Fibroblast of lung (primary cell): ENCODE measurements at places on chromosomes 1 and 21. TPM values are rescaled to one million over a fixed set of nuclear protein-coding genes. Genes with fewer than 3 reads are reported as not detected.
A peak's percentile ranks its signal among the peaks of the same experiment; 100 is the strongest.

The BSND gene
- total RNA-seq, result not detected in 2 replicates

The MEX3A gene
- 1.5 and 1.7 TPM in 2 replicates for total RNA-seq

The PCP4L1 gene
- not detected in 2 replicates for total RNA-seq

The LRRC3 gene
- total RNA-seq, result 0.26 and 0.50 TPM in 2 replicates

The LAMTOR2 gene
- total RNA-seq, result 75.0 and 84.7 TPM in 2 replicates

DNA sequence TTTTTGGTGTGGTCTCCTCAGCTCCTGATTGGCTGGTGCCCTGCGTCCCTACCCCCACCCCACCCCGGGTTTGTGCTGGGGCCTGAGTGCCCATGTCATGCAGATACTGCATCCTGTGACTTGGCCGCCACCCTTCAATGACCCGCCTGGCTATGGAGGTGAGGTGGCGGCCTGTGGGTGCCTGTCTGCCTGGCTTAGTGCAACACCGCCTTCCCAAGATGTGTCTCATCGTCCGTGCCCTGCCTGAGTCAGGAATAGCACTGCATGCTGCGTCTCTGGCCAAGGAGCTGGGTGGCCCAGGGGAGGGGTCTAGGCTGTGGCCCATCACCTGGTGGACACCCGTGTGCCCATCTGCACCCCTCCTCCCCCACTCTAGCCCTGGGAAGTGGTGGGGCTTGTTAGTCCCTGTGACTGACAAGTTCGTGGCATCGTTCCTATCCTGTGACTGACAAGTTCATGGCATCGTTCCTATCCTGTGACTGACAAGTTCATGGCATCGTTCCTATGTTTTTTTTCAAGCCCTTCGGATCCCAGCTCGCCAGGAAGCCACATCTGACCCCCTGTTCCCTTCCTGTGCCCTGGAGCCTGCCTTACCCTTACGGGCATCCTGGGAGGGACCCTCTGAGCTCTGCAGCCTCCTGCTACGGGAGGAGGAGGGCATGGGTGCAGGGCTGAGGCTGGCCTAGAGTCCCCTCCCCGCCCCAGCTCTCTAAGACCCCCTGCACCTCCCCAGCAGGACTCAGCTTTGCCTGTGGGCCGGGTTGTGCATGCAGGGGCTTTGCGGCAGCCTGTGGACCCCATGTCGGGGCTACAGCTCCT, 7.5 kb downstream of the SLX9 start:
- no peak for DNase-seq

DNA sequence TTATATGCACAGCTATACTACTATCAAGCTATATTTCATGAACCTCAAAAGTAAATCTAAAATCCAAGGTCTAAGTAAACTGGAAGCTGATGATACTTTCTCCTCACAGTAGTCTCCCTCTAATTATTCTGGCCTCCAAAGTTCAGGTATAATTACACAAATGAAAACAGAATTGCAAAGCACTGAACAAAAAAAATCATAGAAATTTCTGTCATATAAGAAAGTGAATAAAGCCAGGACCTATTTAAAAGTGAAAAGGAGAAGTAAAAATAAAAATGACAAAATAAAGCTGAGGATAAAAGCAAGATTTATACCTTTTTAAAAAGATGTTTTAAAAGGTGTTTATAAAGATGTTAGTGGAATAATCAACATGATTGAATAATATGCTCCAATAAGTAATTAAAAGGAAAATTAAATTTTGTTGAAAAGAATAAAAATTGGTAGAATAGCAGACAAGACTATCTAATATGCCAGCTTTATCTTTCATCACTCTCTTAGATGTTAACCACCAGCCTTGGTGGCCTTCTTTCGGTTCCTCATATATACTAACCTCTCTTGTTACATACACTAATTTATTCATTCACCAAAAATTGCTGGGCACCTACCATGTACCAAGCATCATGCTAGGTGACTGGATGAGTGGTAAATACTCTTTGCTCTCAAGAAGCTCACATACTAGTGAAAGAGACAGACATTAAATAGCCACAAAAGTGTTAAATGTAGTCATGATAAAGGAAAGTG, 25.1 kb downstream of the SHCBP1L start:
- DNase-seq, result no peak

DNA sequence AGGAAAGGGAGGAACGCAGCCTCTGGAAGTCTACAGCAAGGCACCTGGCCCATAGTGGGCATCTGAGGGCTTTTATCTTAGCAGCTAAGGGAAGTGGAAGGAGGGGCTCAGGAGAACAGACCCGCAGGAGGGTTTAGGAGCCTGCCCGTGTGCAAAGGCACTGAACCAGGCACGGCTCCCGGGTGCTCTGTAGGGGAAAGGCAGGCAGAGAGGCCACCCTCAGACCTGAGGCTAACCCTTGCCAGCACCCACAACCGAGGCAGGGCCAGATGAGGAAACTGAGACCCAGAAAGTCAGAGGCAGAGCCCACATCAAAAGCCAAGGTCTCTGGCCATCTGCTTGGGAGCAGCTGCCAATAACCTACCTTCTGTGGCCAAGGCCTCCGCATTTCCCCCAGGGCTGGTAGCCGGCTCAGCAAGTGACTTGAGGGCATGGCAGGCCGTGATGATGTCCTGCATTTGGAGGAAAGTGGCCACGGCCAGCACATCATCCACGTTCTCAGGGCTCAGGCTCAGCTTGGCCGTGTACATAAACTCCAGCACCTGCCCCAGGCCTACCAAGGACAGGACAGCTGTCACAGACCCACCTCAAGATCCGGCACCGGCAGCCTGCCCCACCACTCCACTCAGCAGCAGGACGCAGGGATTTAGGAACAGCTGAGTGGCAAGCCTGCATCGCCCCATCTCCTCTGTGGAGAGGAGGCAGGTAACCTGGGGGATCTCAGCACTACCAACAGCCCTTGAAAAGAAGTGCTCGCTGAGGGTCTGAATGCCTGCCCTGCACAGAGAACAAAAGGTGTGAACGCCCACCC, 29.1 kb downstream of the ZBTB17 start:
- no peak for DNase-seq

DNA sequence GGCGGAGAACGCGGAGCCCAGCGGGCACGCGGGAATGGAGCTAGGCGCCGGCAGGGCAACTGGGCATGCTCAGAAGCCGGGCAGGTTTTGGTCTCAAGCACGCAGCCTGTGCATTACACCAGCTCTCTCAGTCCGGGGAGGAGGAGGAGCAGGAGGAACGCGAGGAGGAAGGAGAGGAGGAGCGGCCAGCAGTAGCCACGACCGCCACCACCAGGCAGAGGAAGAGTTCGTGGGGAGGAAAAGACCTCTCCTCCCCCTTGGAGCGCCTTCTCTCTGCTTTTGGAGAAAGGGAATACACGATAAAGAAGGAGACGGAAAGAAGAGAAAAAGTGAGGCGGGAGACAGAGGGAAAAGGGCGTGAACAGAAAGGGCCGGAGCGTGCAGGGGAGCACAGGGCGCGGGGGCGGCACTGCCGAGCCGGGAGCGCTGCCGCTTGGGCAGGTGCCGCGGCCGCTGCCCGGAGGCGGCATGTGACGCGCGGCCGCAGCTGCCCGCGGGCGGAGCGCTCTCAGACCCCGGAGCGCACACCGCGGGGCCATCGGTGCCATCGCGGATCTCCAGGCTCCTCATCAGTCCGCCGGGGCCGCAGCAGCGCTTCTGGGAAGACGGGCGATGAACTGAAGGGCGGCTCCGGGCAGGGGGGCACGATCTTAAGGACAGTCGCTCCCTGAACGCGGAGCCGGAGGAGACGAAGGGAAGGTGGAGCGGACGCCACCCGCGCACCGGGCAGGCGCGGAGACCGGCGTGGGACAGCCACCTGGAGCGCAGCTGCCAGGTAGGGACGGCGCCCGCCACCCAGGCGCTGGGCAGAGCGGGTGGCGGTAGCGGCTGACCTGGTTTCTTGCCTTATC, at the start of gene CHRM3:
Gene CHRM3, plus strand, starts transcription at position 116 of the 851 bp plus-strand sequence. CDS start 520,884 bp downstream, outside the sequence.
- DNase-seq, result peak; percentile 74

DNA sequence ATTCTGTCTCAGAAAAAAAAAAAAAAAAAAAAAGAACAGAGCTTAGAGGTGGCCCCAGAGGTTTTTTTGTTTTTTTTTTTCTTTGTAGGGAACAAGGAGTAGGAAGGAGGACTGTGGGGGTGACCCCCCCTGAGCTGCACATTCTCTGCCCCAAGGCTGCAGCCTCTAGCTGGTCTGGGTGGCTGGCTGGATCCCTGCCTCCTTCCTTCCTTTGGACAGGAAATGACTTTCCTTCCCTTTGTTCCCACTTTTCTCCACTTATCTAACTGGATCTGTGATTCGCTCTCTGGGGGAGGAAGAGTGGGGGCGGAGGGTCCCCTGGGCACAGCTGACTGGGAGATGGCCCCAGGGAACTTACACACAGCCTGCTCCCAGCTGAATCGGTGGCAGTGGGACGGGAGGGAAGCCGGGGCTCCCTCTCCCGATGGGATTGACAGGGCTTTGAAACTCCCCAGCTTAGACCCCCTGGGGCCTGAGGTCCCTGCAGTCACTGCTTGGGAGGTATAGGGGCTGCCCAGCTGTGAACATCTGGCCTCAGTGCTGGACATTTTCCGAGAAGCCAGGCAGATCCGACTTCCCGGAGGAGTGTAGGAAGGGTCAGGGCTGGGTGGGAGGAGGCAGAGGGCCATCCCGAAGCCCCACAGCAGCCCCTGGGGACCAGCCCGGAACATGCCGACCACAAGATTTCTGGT, 2.1 kb downstream of the FBLIM1 start:
- DNase-seq, result peak; percentile 83

DNA sequence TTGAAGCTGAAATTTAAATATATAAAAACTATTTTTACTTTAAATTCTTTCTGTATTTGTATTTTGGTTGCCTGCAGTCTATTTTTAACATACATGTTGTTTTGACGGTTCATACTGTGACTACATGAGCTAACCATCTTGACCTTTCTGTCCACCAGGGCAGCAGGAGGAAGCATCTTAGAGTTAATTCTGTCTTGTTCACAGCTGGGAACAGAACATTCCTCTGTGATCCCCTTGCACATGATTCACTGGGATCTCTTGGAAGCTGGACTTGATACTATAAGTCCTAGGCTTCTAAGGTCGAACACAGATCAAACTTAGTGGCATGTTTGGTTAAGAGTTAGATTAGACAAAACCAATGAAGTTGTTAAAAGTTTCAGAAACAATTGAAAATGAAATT, 99.7 kb downstream of the NFIA start:
- peak; percentile 45 for DNase-seq

DNA sequence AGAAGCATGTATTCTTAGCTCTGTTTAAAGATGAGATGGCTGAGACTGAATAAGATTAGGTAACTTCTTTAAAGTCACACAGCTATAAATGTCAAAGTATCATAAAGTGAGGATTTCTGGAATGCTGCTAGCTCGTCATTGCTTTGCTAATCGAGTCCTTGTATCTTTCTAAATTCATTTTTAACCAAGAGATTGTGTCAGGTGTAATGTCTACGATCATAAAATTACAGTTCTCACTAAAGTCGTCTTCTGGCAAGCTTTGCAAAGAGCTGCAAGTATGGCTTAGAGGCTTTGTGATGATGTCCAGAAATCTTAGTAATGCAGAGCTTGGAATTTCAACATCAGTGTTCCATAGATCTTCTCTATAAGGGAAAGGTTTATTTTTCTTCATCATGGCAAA, 569.8 kb downstream of the LMO4 start:
- DNase-seq, result no peak

DNA sequence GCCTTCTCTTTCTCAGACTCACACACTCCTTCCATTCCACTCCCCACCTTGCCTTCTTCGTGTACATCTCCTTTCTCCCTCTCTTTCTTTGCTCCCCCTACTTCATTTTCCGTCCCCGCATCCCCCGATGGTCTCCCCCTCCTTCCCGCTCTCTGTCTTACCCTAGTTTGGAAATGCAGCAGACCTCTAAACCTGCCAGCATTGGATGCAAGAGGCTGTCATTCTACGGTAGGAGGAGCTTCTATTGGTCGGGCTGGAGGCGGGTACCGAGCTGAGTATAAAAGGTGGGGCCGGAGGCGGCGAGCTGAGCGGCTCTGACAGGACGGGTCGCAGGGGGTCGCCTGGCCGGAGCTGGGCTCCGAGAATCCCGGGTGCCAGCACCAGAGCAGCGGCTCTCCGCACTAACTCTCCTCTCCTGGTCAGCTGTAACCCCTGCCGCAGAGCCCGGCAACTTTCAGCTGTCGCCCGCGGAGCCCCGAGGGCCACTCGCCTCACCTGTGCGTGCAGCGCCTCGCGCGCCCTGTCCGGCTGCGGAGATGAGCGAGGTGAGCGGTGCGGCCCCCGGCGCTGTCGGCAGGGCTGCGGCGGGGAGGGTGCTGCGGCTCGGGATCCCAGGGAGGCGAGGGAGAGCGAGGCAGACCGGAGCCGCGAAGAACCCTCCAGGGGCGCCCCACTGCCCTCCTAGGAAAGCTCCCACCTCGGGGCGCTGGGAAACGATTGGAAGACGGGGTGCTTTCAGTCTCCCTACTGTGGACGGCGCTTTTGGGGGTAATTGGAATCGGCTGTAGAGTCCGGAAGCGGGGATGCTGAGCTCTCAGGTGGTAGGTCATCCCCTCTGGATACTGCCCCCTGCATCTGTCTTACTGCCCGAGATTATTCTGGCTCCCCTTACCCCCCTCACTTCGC, at the start of gene PCP4L1:
Gene PCP4L1, plus strand, starts transcription at position 307 of the 906 bp plus-strand sequence. Its CDS starts 230 bp downstream, at position 537.
- DNase-seq, result peak; percentile 58

DNA sequence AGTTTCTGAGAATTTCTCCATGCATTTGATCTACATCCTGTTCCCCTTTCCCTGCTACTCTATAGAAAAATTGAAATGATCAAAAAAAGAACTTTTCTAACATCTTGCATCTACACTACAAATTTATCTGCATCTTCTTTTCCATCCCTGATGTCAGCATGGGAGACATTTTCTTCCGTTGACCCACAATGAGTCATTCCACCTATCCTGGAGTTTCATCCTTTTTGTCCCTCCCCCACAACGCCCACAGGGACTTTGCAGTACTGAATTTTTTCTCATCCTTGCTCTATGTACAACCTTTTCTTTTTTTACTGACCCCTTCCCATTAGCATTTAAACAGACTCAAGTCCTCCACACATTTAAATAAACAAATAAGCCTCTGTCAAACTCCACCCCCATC, 112.2 kb upstream of the MROH9 start:
- peak; percentile 30 for DNase-seq

- DNase-seq, result peak; percentile 43
These were observed 48.4 kb downstream of the COLGALT2 start for GRCh38 chr1:183989078-183989577.

DNA sequence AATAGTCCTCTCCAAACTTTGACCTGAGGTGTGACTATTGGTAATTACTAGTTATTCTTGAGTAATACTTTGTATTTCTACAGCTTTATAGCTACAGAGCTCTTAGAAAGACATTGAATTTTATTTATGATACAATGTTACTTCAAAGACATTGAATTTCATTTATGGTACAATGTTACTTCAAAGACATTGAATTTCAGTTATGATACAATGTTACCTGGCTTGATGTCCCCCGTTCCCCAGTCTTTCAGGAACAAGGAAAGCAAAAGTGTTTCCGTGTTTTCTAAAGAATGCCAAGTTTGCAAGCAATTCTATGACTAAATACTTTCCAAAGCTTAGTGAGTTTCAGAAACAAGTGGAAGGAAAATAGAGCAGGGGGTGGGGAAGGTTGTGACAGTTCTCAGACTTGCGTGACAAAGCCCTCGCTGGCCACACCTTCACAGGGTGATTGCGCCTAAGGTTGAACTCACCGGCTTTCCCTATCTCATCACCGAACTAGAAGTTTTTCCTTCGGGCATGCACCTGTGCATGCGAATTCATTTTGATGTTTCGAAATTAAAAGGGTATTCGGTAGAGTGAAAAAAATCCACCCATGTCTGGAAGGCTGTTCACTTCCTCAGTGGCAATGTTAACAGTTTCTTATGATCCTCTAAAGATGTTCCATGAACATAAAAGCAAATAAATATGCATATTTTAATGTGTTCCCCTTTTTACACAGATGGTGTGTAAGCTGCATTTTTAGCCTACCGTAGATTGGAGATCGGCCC, 909 bp upstream of the PAXBP1 start:
- DNase-seq, result no peak
